SK-N-DZ (cell line): ENCODE measurements at places on chromosomes 6 and 20.

DNA sequence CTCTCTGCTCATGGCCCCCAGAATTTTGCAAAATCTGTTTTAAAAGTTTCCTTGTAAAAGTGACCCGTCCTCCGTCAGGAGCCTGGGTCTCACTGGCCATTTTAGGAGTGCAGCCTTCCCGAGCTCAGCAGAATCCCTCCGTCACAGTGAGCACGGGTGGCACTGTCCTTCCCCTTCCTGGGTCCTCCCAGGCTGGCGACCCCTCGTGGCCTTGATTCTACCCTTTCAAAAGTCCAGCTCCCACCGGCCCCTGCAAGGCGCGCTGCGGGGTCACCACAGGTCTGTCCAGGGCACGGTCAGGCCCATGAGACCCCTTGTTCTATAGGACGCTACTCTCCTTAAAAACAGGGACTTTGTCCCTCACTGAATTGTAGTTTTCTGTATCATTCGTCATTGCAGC lies 112.7 kb downstream of the PSMB1 start:
- no peak for DNase-seq

DNA sequence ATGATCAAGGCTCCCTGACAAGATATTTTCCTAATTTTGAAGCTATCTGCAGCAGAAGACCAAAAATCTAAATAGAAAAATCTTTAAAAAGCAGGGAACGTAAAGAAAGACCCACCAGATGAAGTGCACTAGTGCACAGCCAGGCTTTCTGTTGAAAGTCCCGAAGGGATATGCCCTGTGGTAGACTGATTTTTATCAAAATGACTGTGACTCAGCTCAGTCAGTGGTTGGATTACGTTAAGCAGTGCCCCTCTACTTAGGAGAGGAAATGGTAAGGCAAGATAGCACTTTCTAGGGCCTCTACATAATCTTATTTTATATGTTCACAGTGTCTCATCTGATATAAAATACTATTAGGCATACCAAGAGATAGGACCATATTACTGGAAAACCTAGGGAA lies 123.4 kb upstream of the RAB32 start:
- no peak for DNase-seq

DNA sequence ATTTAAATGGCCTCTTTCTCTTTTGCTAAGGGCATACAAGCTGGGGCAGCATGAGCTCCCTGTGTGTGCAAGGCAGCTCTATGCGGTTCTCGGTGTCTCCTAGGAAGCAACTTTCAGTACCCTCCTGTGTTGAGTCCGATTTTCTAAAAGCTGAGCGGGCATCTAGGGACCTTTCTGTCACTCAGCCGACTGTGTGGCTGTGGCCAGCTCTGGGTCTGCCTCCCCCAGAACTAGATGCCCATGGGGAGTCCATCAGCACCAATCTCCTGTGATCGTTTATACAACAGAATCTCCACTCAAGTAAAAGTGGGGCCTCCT lies 7.5 kb downstream of the NELFCD start:
- DNase-seq, result no peak

GRCh38 chr6:24078200-24078599 lies 47.8 kb upstream of the NRSN1 start:
- no peak for DNase-seq

DNA sequence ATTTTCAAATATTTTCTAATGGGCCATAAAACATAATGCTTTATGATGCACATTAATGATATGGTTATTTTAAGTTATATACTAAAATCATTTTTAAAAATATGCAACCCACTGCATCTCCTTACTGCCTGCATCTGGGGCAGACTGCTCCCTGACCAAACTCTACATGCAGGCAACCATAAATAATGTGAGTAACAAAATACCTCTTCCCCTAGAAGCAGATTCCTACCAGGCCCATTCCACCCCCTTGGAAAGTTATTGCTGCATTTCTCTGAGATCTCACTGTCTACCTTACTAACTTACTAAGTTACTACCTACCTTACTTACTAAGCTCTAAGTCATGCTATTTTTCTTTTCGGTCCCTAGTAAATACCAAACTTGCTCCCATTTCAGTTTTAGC lies 71.8 kb downstream of the ATG5 start:
- DNase-seq, result no peak

GRCh38 chr20:17097603-17098002 lies 129.2 kb upstream of the PCSK2 start:
- DNase-seq, result no peak

DNA sequence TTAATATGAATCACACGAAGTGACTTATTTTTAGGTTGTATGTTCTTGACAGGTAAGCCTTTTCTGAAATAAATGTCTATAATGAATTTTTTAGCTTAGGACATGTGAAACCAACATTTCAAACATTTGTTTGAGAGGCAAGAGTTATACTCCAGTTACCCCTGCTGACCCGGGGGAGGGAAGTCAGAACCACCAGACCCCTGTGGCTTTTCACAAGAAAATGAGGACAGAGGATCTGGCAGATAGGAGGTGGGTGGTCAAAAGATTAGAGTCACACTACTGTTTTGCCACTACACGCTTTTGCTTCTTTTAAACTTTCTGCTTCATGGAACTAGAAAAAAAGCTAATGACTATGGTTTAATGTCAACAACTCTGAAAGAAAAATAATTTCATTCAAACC lies 27.5 kb upstream of the ADGRF4 start:
- DNase-seq, result no peak

DNA sequence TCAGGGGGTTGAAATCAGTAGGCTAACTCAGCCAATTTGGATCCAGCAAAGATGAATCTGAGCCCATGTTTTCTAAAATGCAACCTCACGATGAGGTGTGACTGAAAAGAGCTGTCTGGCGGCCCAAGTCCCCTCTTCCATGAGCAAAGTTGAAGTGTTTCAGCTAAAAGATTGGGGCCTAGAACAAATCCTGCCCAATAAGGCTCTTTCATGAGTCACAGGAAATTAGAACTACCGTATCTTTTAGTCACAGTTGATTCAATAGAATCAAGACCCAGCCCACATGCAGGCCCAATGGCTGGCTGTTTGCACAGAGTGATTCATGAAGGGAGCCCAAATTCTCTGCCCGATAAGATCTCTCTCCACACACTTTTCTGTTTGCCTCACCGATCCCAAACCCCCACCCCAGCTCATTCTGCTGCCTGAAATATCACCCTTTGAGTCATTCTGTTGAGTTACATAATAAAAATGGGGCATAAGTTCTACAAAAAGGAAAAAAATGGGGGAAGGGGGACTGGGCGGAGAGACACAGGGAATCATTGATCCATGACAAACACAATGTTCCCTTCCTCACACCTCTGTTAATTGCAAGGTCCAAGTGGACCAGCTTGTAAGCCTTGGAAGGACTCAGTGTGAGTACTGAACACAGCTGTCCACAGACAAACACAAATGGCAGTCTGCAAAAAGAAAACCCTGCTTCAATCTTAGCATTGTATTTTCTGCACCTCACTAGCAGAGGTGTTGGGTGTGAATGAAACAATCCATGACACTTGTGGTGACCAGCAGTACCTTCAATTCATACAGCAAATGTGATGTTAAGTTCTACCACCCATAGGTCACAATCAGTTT lies 13.8 kb downstream of the FOXQ1 start:
- DNase-seq, result no peak
